ENCODE measurements at places on chromosomes 6 and 20.

DNA sequence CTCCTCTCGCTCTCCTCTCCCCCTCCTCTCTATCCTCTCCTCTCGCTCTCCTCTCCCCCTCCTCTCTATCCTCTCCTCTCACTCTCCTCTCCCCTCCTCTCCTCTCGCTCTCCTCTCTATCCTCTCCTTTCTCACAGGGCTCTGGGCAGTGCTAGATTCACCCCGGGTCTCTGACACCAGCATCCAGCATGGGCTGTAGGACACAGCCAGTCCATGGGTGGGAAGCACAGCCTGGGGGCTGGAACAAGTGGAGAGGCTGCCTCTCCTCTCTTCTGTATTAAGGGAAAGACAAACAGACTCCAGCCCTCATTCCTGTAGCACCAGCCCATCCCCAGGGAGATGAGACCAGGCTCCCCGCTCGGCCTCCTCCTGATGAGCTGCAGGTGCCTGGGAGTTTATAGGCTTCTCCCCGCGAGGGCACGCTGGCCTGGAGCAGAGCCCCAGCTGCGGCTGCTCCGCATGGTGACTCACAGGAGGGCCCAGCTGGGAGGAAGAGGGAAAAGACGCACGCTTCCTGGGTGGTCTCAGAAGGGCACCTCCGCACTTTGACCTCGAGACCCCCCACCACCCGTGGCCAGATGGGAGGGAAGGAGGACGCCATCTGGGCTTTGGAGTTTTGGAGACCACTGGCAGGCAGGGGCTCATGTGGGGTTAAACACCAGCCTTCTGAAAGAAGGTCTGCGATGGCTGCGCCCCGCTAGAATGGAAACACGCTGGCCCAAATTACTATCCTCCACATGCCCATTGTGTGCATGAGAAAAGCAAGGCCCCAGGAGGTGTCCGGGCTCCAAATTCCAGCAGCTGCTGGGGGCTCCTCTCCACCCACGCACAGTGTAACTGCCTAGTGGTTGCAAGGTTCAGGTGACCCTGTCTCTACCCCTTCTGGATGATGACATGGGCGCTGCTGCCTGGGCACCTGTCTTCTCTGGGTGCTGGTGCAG lies 68.0 kb downstream of the BMP7 start:
- no peak for DNase-seq

GRCh38 chr20:35564905-35565304 lies 23.0 kb downstream of the ERGIC3 start:
- DNase-seq = no peak

DNA sequence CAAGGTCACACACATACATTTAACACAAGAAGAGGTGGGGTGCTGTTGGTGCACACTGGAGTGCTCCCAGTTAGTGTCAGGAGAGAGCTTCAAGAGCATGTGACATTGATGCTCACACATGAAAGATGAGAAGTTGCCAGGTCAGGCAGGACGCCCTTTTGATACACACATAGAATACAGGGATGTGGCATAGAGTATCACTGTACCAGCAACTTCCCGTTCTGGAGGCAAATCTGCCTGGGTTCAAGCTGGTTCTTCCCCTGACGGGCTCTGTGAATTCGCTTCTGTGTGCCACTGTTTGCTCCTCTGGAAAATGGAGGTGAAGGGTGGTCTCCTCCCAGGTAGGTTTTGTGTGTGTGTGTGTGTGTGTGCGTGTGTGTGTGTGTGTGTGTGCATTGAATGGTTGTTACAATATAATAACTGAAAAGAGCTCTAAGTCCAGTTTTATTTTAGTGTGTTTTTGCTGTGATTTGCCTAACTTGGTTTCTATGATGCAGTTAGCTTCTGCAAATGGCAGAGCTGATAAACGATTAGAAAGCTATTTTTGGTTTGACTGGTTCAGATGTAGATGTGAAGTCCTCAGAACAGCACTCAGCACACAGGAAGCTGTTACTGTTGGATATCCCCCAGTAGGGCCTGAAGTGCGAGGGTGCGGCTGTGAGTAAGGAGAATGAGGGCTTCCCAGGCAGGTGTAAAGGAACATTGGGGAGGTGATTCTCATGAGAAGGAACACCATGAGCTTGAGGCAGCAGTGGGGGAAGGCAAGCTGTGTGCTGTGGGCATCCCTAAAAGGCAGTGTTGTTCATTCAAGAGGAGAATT lies 53.4 kb downstream of the HIVEP1 start:
- DNase-seq = peak; percentile 84

- DNase-seq = no peak
Observed at GRCh38 chr20:3730803-3731672, 1.4 kb upstream of the HSPA12B start.

GRCh38 chr20:58309591-58310290 lies at the start of gene RAB22A:
Gene RAB22A, plus strand, starts transcription at chr20:58309715. Its CDS starts 262 bp downstream, at chr20:58309977.
- DNase-seq = peak; percentile 92
